ENCODE measurements at places on chromosomes 11 and 22.

GRCh38 chr22:45934659-45935341, 42.2 kb downstream of the WNT7B start:
- DNase-seq: peak; percentile 92

DNA sequence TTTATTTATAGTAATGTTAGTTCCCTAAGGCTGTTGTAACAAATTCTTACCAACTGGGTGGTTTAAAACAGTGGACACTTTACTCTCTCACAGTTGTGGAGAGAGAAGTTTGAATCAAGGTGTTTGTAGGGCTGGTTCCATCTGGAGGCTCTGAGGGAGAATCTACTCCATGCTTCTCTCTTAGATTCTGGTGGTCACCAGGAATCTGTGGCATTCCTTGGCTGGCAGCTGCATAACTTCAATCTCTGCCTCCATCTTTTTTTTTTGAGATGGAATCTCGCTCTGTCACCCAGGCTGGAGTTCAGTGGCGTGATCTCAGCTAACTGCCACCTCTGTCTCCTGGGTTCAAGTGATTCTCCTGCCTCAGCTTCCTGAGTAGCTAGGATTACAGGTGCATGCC, 46.3 kb downstream of the LDLRAD3 start:
- DNase-seq: no peak

DNA sequence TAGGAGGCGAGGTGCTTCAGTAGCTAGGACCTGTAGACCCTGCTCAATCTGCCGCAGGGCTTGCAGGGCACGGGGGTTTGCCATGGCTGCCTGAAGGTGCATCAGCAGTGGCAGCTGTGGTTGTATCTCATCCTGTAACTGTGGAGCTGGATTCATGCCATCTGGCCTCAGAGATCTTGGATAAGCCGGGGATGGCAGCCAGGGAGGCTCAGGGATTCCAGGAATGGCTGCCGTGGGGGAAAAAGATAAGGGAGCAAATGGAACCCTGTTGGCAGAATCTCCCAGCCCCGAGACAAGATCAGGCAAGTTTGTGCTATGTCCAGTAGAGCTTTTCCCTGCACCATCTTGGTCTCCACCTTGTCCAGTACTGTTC, 1.8 kb downstream of the UBQLN3 start:
- no peak for DNase-seq

- DNase-seq: no peak
Observed at GRCh38 chr11:38612701-38613100, 2014.7 kb upstream of the RAG2 start.

- no peak for DNase-seq
Observed at GRCh38 chr22:45335021-45335818, 25.5 kb downstream of the FAM118A start.

All from astrocyte of the spinal cord (primary cell).